ENCODE measurements at places on chromosomes 2 and 18. TPM values are rescaled to one million over a fixed set of nuclear protein-coding genes. Genes with fewer than 3 reads are reported as not detected.

Gene ITGB6
- total RNA-seq: not detected

Gene SRBD1
- total RNA-seq: 21.9 TPM

Gene TMEM247
- not detected for total RNA-seq

Gene KLF7
- total RNA-seq: 16.4 TPM

Gene GCFC2
- 40.2 TPM for total RNA-seq

Gene BCL11A
- 2.8 TPM for total RNA-seq

Gene MC2R
- total RNA-seq: not detected

Gene GALNT14
- total RNA-seq: 9.7 TPM

Gene R3HDM1
- total RNA-seq: 65.4 TPM

Gene AGXT
- not detected for total RNA-seq

Gene ST6GAL2
- 0.66 TPM for total RNA-seq

Gene UPP2
- total RNA-seq: not detected

Gene SCYGR4
- not detected for total RNA-seq

- DNase-seq: no peak
These were observed 119.8 kb downstream of the BCL2 start for GRCh38 chr18:63199743-63200241.

- no peak for DNase-seq
These were observed 91.7 kb downstream of the GCA start for GRCh38 chr2:162435676-162436075.

GRCh38 chr2:42102024-42102590, 54.3 kb downstream of the PKDCC start:
- peak; percentile 51 for DNase-seq

DNA sequence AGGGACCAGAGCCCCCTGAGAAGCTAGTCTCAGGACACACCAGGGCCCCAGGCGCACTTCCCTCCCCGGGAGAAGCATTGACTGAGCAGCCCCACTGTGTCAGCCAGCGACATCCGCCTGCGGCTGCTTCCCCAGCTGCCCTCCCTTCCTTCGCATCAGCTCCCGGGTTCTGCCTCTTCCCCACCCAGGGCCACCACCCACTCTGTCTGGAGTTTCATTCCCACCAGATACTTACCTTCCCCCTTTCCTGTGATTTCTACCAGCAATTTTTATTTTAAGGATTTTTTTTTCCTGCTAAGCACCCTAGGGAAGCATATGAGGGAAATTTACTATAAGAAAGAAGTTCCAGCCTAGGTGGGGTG, 99.2 kb downstream of the SMAD7 start:
- no peak for DNase-seq

- DNase-seq: peak; percentile 82
These were observed 19.0 kb downstream of the DYNC1I2 start for GRCh38 chr2:171706152-171706803.

- no peak for DNase-seq
These were observed 111.9 kb upstream of the REG3A start for GRCh38 chr2:79271456-79271855.

DNA sequence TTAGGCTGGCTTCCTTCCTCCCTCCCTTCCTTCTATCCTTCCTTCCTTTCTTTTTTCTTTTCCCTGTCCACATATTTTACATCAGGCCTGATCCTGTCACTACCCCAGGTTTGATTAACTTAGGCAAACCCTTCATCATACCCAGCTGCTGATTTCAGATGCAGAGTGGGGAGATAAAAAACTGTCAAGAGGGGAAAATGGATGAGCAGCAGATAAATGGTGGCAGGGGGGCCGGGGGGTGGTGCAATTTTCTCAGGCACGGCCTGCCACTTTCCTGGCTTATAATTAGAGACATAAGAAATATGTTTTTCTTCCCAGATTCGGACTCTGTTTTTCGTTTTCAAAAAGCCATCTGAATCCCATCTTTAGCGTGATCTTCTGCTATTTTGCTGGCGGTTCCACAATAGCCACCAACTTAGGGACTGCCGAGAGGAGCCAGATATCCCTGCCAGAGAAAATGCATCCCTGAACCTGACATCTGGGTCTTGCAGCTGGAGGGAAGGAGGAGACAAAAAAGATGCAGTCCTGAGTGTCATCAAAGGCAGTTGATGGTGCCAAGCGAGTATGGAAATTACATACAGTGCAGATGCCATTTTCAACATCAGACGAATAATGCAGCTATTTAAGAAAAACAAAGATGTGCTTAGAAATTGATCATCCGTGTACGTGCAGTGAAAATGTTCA, 49.9 kb downstream of the CXCR4 start:
- DNase-seq: no peak

DNA sequence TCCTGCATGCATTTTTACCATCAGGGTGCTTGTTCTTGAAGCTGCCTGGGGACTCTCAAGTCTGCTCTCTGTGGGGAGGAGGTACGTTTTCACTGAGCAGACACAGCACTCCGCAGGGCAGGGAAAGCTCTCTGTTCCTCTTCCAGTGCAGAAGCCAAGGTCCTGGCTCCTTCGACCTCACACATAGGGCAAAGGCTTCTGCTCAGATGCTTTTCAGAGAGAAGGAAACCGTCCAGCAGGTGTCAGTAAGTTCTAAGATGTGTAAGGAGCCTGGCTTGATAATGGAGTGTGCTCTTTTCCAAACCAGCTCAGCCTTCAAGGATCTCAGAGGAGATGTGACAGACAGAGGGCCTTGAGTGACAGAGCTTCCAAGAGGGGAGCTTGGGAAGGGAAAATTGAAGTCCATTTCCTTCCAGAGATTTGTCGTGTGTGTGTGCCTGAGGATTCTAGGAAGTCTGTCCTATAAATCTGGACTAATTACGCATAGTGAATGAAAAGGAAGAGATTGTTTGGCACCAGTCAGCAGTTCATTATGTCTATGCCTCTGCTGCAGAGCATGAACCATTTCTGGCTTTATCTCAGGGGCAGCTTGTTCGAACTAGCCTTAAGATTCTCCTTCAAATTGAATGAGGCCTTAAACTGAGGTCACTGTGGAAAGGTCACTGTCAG, 67.3 kb upstream of the UPP2 start:
- peak; percentile 87 for DNase-seq

- peak; percentile 61 for DNase-seq
These were observed 858 bp downstream of the TP53I3 start for GRCh38 chr2:24083567-24084385.

DNA sequence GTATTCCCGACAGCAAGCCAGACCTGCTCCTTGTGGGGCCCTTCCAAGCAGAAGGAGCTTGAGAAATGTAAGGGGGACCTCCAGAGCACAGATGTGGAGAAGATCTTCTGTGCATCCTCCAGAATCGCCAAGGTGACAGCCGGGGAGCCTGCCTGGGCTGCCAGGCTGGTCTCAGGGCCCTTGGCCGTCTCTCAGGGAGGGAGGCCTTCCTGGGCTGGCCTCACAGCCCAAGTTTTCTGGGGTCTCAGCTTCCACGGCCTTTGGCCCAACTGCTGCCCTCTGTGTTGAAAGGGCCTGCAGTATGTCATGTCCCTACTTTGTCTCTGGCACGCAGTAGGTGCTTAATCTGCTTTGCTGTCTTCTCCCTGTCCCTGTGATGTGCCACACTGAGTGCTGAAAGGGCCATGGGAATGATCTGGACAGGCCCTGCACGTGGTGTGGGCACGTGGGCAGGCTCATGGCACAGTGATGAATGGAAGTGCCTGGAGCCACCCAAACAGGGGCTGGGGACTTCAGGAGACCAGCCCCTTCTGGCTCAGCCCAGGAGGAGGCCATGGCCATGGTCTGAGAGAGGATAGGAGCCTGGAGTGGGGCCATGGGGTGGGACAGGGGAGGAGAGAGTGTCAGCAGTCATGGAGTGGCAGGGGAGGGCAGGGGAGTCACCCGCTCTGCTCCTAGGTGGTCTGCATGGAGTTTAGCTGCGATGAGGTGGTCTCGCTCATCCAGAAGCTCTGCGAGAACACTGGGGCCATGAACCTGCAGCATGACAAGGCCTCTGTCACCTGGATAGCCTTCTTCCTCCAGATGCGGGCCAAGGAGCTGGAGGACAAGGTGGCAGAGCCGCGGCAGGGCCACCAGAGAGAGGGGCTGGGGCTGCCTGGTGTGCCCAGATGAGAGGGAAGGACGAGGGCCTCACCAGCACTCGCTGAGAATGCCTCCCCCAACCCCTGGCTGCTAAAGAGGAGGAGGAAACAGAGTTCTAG, 35.4 kb downstream of the HJURP start:
- DNase-seq: no peak

DNA sequence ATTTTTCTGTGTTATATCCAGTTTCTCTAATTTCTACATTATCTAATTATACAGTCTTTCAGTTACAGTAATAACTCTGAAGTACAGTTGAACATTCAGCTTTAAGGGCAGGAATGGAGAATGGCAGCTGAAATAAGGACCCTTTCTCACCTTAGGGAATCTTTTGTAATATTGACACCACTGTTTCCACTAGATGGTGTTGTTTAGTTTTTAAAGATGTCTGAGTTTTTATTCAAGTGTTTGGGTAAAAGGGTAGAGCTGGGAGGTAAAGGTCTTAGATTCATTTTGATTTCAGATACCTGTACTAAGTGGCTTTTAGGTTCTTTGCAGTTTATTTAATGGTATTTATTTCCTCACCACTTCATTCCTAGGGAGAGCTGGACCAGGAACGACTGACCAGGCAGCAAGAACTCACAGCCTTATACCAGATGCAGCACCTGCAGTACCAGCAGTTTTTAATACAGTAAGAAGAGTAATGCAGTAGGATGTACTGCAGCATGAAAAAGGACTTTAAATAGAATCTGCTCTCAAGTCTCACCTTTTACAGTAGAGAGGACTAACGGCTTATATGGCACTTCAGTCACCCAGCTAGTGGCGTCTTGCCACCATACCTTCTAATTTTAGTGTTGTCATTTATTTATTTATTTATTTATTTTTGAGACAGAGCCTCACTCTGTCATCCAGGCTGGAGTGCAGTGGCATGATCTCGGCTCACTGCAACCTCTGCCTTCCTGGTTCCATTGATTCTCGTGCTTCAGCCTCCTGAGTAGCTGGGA, 33.2 kb upstream of the KCNJ13 start:
- no peak for DNase-seq

GRCh38 chr2:193943406-193943960, 1713.5 kb upstream of the SLC39A10 start:
- no peak for DNase-seq

DNA sequence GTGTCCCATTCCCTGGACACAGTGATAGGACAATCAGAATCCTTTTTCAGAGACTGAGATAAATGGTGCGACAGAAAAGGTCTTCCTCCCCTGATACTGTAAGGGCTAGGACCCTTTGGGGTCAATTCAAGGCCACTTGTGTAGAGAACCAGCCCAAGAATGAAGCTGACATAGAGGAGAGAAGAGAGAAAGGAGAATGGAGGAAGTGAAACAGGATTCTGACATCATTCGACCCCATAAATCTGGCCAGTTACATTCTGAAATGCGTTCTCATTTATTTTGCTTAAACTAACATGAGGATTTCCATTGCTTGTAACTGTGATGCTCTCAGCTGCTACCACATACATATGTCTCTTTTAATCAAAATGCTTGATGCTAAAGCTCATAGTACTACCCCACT, 148.1 kb downstream of the TMEM163 start:
- DNase-seq: no peak

GRCh38 chr2:16881122-16881521, 215.5 kb upstream of the CYRIA start:
- DNase-seq: no peak

DNA sequence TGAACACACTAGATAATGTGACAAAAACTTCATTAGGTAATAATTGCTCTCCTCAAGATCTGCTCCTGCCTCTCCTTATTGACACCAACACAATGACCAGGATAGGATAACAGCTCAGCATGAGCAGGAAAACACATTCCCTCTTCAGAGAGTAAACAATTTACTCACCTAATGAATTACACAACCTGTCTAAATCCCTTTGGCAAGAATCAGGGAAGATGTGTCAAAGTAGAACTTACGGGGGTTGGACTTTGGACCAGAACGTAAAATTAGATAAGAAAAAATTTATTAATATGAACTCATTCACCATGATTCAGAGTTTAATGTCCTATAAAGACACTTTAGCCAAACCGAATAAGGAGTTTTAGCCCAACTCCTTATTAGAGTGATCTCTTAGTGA, 512.2 kb downstream of the SATB2 start:
- no peak for DNase-seq

- DNase-seq: peak; percentile 10
These were observed 461.0 kb upstream of the CDH2 start for GRCh38 chr18:28637897-28638296.

- peak; percentile 7 for DNase-seq
These were observed 1201.0 kb downstream of the LRP1B start for GRCh38 chr2:140929849-140930248.

- no peak for DNase-seq
These were observed 145.6 kb downstream of the EVA1A start for GRCh38 chr2:75415111-75415626.

DNA sequence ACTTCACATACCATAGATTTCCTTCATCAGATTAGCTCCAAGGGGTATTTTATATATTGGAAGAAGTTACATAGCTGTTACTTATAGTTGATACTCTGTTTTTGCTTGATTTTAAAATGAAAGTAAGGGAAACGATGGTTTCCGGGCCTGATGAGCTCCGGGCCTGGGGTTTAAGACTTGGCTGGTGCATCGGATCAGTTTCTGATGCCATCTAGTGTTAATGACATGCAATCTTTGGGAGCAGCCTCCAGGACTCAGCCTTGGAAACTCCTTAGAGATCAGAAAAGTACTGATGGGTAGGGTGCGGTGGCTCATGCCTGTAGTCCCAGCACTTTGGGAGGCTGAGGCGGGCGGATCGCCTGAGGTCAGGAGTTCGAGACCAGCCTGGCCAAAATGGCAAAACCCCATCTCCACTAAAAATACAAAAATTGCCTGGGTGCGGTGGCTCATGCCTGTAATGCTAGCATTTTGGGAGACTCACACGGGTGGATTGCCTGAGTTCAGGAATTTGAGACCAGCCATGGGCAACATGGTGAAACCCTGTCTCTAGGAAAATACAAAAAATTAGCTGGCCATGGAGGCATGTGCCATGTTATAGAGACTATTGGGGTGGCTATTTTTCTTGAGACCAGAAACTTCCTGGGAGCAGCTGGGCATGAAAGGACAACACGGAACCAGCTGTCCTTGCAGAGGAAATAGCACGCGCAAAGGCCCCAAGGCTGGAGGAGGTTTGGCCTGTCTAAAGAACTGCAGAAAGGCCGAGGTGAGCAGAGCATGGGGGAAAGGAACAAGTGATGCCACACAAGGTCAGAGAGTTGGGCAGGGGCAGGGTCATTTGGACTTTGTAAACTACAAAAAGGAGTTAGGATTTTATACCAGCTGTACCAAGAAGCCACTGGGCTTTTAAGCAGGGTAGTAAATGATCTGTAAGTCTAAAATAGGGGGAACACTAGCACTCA, 46.9 kb upstream of the CNOT11 start:
- DNase-seq: peak; percentile 89

- DNase-seq: no peak
These were observed 355.8 kb downstream of the MEIS1 start for GRCh38 chr2:66790651-66791181.

DNA sequence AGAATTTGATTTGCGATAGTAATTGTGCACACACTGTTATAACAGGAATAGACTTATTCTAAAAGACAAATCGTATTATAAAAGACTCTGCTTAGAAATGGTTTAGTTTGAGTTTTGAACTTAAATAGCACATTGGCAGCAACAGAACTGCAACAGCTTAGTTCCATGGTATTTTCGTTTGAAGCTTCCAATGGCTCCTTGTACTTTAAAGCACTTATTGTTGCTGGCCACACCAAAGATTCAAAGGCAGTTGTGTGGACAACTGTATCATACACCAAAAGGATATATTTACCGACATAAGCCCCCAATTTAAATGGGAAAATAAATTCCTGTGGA, 627 bp downstream of the WIPF1 start:
- DNase-seq: no peak
